ENCODE measurements at places on chromosomes 2 and 18.

DNA sequence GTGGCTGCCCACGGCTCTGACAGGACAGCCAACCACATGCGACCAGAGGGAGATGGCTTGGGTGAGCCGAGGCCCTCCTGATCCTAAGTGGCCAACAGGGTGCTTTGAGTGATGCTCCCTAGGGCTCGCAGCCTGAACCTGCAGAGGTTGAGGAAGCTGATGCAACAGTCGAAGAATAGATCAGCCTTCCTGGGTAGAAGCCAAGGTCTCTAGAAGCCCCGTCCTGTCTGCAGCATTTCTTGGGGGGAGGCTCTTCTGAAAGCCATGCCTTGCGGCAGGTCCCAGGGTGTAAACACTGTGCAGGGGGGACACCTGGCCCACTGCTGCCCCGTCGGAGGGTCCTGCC is 136.4 kb downstream of the HDAC4 start:
- no peak for DNase-seq

GRCh38 chr2:219452361-219453317 is 18.0 kb downstream of the SPEG start:
- no peak for DNase-seq

- no peak for DNase-seq
These were observed 62.5 kb upstream of the LGALSL start for GRCh38 chr2:64391424-64391823.

DNA sequence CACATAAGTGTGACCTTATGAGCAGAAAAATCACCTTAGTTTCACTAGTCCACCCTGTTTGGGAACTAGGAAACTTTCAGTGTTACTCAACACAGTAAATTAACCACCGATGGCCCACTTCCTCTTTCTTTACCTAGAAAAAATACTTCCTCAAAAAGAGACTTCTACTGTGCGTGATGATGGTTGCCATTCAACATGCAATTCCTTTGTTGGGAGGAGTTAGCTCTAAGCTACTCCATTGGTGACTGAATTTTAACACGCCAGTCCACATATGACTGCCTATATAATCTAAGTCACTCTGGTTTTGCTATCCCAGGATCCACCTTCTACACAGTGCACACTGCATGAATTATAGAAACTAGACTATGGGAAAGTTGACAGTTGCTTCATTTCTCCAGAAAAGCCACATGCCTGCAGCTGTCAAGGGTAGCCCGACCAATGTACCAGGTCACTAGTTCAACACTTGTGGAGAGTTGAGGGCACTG is 47.8 kb upstream of the REG3G start:
- DNase-seq, result no peak

DNA sequence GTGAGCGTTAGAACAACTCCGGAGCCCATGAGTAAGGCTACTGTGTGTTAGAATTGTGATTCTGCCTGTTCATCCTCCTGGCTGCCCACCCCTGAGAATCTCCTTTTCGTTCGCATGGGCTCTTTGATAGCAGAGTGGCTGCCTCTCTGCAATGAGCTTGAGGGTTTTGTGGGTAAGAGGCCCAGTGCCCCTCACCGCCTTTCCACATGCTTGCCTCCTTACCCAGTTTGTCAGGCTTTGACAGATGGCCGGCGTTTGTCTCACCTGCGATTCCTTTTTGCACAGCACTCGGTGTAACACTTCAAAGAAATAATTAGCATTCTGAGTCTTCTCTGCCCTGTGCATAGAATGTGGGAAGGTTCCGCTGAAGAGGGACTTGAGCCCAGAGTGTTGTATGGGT is 138.0 kb downstream of the RHBDD1 start:
- DNase-seq, result no peak

- DNase-seq, result no peak
These were observed 99.5 kb upstream of the CCDC85A start for GRCh38 chr2:56084111-56084901.

GRCh38 chr2:226064932-226065570 is 665.5 kb downstream of the NYAP2 start:
- no peak for DNase-seq

GRCh38 chr2:170886386-170886785 is 42.7 kb upstream of the GORASP2 start:
- DNase-seq, result no peak

DNA sequence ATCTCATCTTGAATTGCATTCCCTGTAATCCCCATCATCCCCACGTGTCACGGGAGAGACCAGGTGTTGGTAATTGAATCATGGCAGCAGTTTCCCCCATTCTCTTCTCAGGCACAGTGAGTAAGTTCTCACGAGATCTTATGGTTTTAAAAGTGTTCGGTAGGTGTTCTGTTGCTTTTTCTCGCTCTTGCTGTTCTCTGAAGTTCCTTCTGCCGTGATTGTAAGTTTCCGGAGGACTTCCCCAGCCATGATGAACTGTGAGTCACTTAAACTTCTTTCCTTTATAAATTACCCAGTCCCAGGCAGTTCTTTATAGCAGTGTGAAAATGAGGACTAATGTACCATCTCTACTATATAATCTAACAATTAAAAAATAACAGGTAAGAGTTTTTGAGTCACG is 409.9 kb upstream of the NRXN1 start:
- DNase-seq, result no peak

DNA sequence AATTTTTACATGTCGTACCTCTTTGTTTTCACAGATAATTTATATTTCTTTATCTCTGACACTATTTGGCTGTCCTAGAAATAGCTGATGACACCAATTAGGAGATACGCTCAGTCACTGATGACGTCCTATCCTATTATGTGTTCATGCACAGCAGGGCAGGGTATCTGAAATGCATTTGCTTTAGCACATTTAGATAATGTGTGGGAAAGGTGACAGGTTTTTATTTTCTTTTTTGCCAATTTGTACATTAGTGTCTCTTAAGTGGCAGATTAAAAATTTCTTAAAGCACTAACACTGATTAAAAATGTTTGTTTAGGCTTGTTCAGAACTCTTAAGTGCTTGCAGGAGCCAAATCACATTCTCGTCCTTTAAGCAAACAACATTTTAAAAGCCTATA is 39.7 kb downstream of the CDC42EP3 start:
- peak; percentile 94 for DNase-seq

DNA sequence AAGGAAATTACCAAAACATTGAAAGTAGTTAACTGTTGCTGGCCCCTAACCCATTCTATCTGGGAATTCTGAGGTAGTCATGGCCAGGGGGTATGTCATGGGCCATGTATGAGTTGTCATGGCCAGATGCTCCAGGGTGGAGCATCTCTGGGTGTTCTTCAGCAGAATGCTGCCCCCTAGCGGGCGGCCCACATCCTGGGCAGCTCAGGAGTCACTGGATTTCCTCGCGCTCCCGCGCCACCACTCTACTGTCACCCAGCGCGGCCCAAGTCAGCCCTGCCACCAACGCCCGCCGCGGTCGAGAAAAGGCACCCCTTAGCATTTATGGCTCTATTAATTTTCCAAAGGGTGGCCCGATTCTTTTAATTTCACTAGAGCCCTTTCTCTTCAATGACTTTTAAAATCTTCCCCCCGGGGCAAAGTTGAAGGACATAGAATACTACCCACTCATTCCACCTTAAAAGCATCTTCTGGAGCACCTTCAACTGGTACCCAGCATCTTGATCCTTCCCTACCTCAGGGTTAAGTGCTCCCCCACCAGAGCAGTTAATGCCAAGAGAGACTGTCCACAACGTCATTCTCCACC is 41.6 kb downstream of the PKDCC start:
- no peak for DNase-seq

GRCh38 chr2:114727012-114727411 is 284.6 kb downstream of the DPP10 start:
- DNase-seq, result no peak

DNA sequence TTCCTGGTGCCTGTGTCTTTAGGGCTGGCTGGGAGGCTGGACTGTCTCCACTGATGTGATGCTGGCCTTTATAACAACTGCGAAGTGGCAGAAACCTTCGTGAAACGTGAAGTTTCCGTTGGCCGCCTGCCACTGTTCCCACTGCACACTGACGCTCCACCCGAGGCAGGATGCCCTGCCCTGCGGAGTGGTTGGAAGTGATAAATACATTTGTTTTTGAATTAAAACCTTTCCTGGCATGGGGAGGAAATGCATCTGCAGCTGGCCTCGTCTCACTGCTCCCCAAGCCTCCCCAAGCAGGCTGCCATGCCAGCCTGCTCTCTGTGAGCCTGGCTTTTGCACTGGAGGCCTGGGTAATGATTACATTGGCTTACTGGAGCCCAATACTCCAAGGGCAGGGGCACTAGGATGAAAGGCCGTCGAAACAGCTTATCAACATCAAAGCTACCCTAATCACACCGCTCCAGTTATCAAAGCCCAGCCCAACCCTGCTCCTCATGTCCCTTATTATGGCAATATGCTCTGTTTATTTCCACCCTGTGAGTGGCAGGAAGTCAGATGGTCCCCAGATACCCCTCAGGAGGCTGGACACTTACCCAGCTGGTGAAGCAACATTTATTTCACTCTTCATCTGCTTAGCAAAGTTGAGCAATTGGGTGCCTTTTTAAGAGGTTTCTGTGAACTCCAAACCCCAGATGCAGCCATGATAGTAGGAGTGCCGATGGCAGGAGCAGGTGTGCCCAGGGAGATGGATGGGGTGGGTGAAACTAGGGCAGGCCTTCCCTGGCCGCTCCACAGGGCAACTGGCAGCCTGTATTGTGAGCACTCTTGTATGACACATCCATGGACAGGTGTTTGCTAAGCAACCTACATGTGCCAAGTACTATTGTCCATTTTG is 97.4 kb upstream of the ITGA6 start:
- no peak for DNase-seq

DNA sequence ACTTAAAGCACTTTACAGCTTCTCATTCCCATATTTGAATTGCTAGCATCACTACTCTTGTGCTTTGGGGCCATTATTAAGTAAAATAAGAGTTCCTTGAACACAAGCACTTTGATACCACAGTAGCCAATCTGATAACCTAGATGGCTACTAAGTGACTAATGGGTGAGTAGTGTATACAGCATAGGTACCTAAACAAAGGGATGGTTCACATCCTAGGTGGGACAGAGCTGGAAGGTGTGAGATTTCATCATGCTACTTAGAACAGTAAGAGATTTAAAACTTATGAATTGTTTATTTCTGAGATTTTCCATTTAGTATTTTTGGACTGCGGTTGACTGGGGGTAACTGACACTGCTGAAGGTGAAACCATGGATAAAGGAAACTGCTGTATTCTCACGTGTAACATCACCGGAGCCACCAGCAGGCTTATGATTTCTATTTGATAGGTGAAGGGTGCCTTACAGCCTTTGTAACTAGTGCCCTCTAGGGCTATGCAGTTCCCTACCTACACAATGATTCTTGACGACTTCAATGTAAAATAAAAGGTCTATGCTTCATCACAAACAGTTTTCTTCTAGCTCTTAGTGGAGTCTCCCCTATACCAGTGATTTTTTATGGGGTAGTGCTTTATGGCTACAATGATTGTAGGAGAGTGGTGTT is 22.1 kb upstream of the CRIM1 start:
- no peak for DNase-seq

GRCh38 chr2:128420776-128421175 is 102.1 kb upstream of the HS6ST1 start:
- no peak for DNase-seq

DNA sequence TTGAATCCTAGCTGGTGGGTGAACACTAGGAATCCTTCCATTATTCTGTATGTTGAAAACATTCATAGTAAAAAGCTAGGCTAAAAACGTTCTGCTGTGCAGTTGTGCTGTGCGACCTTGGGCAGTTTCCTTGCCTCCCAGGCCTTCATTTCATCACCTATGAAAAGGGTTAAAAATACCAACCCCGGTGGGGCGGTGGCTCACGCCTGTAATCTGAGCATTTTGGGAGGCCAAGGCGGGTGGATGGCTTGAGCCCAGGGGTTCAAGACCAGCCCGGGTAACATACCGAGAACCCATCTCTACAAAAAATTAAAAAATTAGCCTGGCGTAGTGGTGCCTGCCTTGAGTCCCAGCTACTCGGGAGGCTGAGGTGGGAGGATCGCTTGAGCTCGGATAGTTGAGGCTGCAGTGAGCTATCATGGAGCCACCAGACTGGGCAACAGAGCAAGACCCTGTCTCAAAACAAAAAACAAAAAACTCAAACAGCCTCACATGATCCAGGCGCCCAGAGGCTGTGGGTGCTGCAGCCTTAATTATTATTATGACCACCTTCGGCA is 2.9 kb upstream of the RRM2 start:
- no peak for DNase-seq

DNA sequence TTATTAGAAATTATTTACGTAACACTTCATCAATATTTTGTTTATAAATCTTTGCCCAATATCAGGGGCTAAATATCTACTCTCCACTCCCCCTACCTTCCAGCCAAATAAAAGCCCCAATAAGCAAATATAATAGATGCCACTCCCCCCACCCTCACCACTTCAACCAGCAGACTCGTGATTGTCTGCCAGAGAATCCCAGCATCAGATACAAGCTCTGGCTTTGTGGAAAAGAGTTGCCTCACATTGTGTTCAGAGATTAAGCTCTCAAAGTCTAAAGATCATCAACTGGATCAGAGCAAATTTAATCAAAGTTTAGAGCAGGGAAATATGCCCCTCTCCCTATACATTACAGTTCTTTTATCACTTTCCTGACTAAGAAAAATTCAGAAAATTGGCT is 39.5 kb downstream of the AOX1 start:
- no peak for DNase-seq

DNA sequence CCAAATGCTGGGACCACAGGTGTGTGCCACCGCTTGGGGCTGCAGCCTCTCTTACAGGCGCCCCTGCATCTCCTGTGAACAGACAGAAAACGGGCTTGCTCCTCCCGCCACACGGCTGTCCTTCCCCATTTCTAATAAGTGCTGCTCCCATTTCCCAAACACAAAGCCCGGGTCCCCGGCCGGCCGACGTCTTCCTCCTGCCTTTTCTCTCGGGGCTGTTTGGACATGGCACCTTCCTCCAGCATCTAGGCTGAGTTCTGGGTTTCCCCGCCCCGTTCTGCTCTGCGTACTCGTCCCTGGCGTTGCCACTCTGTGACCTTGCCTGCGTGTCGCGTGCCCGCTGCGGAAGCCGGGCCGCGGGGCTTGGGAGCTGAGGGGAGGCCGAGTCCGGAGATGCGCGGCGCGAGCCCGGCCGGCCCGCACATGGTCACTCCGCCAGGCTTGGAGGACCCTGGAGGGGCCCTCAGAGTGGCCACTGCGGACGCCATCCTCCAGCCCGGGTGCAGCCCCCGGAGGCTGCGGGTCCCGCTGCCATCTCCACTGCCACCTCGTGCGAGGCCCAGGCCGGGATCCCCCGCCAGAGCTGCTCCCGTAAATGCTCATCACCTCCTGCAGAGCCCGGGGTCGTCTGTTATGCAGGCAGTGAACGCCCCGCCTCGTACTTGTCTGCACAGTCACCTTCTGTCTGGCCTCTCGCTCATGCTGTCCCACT is 26.3 kb downstream of the PRELID3A start:
- DNase-seq, result no peak

GRCh38 chr2:38508311-38509039 is 94.3 kb downstream of the HNRNPLL start:
- no peak for DNase-seq

GRCh38 chr2:7022492-7023385 is 105.5 kb downstream of the RNF144A start:
- DNase-seq, result no peak

DNA sequence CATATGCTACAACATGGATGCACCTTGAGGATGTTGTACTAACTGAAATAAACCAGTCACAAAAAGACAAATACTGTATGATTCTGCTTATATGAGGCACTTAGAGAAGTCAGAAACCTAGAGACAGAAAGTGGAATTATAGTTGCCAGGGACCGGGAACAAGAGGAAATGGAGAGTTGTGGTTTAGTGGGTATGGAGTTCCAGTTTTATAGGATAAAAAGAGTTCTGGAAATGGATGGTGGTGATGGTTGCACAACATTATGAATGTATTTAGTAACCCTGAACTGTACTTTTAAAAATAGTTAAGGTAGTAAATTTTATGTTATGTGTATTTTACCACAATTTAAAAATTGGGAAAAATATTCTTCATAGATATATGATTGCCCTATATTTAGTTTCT is 97.7 kb downstream of the DPP4 start:
- no peak for DNase-seq

Measured in NCI-H2081 treated with DMSO at 0.1 percent for 48 hours (cell line).